ENCODE measurements at places on chromosomes 5 and 9.

DNA sequence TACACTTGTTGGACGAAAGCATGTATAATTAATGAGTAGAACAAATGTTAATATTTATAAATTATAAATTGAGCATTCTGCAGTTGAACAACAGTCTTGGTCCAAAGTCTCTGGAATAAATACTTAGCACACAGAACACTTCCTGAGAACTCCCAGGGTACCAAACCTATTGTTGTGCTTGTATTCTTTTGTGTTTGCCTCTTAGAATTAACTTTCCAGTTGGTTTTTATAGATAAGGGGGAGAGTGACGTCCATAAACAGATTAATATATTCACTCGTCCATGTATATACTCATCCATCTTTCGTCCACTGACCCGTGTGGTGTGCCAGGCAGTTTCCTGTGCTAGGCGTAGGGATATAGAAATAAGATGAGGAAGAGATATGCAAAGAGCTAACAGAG lies 62.3 kb upstream of the TGFBR1 start:
- no peak for DNase-seq

- DNase-seq: no peak
Observed at GRCh38 chr9:134195558-134195957, 31.2 kb upstream of the RNU6ATAC start.

DNA sequence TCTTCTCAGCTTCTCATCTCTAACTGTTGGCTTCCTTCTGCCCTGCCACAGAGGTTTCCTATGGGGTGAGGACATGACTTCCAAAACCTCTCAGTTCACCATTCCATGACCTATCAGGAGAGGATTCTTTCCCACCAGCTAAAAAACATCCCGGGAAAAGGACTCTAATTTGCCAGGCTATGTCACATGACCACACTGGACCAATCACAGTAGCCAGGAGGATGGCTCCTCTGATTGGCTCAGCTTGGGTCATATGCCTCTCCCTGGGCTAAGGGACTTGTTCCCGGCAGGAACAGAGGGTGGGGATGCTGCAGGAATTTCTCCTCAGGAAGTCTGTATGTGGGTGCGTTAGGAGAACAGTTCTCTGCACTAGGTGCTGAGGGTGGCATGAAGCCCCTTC lies 40.3 kb upstream of the XPA start:
- no peak for DNase-seq

- DNase-seq: peak; percentile 2
Observed at GRCh38 chr9:35859310-35859989, 10.8 kb downstream of the OR13J1 start.

- no peak for DNase-seq
Observed at GRCh38 chr9:108569624-108570023, 286.2 kb downstream of the ACTL7B start.

- no peak for DNase-seq
Observed at GRCh38 chr9:91946653-91947488, 3.2 kb downstream of the ROR2 start.

- DNase-seq: no peak
Observed at GRCh38 chr5:178279026-178279722, 46.6 kb upstream of the PHYKPL start.

DNA sequence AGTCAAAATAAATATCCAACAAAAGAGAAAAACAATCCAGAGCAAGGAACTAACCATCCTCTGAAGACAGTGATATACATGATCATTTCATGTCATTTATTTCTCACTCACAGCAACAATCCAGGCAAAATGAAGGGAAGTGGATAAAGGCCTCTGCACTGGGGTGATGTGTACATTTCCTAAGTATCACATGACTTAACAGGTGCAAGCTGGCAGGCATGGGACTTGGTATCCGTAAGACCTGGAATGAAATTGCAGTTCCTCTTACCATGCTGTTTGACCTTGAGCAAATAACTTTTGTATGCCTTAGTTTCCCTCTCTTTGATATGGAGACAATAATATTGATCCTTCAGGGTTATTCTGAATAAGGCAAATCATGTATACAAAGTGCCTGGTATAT lies 77.6 kb downstream of the PRLR start:
- DNase-seq: no peak

DNA sequence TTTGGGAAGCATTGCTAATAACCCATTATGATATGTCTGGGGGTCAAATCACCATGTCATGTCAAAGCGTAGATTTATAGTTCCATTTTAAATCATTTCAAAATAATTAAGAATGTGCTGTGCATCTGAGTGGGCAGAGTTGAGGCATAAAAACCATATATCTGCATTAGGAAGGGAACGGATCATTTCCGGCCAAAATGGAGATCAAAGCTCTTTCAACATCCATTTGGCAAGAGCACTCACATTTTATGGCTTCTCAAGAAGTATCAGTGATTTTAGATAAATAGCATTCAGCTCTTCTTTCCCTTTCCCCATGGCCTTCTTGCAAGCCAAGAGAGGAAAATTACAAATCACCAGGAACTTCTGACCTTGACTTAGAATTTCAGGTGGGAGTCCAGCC lies 89.9 kb downstream of the HSPA4 start:
- no peak for DNase-seq

GRCh38 chr5:1510151-1510561 lies 13.6 kb downstream of the LPCAT1 start:
- no peak for DNase-seq

DNA sequence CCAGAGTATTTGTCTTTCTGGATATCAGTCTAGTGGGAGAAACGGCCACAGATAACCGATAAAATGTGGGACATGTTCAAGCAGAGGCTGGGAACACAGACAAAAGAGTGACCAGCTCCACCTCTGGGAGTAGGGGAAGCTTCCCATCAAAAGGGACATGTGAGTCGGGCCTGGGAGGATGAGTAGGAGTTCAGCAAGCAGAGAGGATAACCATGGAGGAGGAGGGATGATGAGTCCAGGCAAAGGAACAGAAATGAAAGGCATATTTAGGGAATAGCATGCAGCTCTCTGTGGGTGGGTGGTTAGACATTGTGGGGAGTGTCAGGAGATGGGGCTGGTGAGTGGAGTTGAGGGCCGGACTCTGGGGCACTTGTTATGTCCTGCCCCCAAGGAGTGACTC lies 61.5 kb downstream of the ERGIC1 start:
- DNase-seq: no peak

GRCh38 chr5:39219437-39219836 lies at the start of gene FYB1:
FYB1 (minus strand) TSS chr5:39219563; CDS start chr5:39202960, 16,603 bp downstream.
- DNase-seq: no peak

- no peak for DNase-seq
Observed at GRCh38 chr5:149049371-149049781, 13.5 kb downstream of the SH3TC2 start.

DNA sequence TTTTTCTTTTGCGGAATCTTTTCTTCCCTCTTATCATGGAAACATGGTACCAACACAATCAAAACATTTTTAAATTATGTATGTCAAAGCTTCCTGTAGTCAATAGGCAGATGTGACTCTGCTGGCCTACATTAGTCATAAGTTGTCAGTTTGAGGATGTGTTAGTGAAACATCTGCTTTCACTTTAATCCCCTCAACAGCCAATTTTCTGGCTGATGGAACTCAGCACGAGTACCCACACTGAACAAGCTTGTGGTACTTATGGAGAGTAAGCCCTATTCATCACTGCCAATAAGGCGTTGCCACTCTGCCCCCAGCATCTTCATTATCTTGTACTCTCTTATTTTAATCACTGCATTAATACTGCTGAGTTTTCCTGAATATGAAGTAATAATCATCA lies 1034.4 kb downstream of the CDH9 start:
- no peak for DNase-seq

GRCh38 chr5:131976414-131977211 lies 31.1 kb upstream of the MEIKIN start:
- no peak for DNase-seq

GRCh38 chr9:128091144-128091543 lies 23.1 kb downstream of the SLC25A25 start:
- DNase-seq: no peak

DNA sequence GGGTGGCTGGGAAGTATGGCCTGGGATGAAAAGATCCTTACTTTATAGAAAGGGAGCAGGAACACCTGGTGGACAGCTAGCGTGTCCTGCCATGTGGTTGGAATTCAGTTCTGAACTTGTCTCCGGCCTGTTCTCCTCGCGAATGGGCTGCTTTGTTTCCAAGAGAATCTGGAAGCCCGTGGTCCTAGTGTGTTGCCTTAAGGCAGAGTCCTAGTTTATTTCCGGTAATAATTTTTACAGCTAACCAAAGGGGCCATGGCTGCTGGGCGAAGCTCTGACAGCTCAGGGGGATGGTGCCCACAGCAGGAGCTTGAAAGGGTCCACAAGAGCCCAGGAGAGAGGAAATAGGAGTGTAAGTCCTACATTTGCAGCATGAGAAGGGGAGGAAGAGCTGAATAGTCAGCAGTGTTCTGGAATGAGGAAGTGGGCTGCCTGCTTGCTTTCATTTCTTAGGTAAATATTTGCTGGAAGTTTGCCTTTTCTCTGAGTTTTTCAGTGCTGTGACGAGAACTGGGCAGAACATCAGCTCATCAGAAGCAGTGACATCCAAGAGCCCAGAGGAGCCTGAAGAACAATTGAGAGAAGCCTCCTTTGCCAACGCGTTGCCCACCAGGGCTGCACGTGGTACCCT lies 13.1 kb upstream of the IGFBPL1 start:
- no peak for DNase-seq

DNA sequence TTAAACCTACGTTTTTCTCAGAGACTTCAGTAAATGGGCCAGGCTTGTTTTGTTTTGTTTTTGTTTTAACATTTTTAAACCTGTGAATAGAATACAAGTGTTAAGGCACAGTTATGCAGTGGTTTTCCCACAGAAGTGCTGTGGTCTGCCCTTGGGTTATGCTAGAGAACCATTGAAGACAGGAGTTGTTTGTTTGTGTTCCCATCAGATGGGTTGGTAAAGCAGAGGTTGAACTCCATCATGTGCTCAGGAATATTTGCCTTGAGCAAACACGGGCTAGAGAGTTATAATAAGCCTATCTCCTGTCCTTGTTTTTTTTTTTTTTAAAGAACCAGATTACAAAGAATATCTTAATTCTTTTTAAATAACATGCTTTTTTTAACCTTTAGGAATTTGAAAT lies 28.5 kb downstream of the RHOBTB3 start:
- DNase-seq: no peak

DNA sequence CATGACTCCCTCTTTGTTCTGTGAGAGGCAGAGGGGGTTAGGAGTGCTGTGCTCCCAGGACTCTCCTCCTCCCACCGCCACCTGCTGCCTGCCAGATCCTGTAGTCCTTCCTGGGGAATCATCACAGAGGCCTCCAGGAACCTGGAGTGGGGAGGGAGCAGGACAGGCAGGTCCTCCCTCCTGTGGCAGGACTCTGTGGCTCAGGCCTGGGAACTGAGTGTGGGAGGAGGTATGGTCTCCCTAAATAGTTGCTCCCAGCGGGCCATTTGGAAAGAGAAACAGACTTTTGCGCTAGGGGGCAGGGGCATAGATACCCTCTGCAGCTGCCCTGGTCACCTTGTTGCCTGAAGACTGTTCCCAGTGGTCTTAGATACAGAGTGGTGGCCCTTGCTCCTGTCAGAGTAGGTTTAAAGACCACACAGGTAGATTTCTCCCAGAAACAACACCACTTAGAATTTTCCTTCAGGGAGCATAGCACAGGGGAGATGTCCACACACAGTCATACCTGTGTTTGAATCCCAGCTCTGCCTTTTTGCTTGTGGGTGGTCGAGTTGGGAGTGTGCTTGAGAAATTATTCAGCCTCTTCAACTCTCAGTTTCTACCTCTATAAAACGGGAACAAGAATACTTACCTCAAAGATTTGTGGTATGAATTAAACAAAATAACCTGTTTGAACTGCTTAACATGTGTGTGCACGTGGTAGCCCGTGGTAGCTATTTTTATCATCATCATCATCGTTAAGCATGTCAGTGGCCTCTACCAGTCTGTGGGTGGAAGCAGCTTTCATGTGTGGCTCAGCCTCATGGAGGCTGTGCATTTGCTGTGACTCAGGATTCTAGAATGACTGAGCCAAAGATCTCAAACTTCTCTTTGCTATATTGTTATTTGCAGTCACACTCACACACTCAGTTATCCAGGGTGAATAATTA lies 55.8 kb downstream of the SLC22A5 start:
- no peak for DNase-seq

DNA sequence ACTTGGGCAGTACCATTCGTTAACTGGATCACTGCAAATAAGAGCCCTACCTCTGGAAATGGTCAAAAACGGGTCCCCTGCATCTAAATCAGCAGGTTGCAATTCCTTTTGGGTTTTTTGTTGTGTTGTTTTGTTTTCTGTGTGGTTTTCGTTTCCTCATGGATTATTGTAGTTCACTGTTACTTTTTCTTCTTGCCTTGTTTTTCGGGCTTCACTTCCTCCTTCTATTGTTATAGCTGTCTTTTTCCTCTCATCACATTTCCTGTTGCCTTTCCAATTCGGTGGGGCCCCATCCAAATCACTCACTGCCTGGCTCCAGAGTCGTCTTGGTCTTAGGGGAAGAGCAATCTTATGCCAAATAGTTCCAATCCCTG lies 8.7 kb upstream of the SSBP2 start:
- DNase-seq: no peak

- DNase-seq: no peak
Observed at GRCh38 chr5:146334074-146334533, 4.5 kb upstream of the POU4F3 start.

GRCh38 chr9:114462791-114463190 lies 42.5 kb downstream of the WHRN start:
- no peak for DNase-seq

GRCh38 chr5:3217771-3218495 lies 377.7 kb upstream of the IRX1 start:
- no peak for DNase-seq

- no peak for DNase-seq
Observed at GRCh38 chr5:23742701-23743100, 235.3 kb downstream of the PRDM9 start.

DNA sequence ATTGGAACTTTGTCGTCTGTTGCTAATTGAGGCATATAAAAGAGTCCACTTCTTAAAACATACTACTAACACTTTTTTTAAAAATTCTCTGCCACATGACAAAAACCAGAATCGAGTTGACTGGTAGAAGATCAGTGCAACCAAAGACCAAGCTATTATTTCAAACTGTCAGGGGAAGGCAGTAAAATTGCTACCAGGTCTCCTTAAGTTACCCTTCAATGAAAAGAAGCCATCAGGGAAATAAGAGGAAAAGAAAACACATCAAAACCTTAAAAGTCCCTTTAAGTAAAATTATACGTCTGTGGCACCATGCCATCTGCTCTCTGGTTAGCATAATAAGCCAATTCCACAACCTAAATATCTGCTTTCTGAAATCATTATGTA lies 9.6 kb downstream of the ZNF608 start:
- DNase-seq: no peak

Measured in DMS 273 treated with DMSO at 0.1 percent for 48 hours (cell line).